ENCODE measurements at places on chromosomes 2 and 18. TPM values are rescaled to one million over a fixed set of nuclear protein-coding genes. Genes with fewer than 3 reads are reported as not detected.
A peak's percentile ranks its signal among the peaks of the same experiment; 100 is the strongest.

The MPV17 gene
- total RNA-seq = 55.7 TPM

The FSHR gene
- total RNA-seq = 0.38 TPM

The FAM110C gene
- 1.4 TPM for total RNA-seq

The SPDYA gene
- total RNA-seq = 1.3 TPM

The MAT2A gene
- 180 TPM for total RNA-seq

The TUBA3E gene
- not detected for total RNA-seq

The BMP10 gene
- not detected for total RNA-seq

The C2orf80 gene
- total RNA-seq = not detected

The UGT1A10 gene
- not detected for total RNA-seq

The SOX11 gene
- total RNA-seq = 19.2 TPM

DNA sequence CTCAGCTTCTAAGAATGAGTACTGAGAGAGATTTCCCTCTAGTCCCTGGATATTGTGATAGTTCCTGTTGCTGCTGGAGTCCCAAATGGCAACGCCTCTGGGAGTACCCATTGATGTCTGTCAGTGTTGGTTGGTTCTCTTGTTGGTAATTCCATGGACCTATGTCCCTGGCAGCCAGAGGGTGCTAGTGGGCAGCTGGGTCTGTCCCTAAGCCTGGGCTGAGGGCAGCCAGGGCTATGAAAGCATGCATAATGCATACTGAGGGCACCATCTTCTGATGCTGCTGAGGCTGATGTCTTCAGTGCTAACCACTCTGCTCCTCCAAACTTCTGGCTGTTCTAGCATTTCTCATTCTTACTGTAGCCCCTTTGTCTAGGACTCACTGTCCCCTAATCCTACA is 35.9 kb downstream of the NABP1 start:
- DNase-seq = no peak

GRCh38 chr2:150212722-150213171 is 274.7 kb downstream of the RND3 start:
- DNase-seq = peak; percentile 39

GRCh38 chr2:46390901-46391395 is 88.4 kb upstream of the TMEM247 start:
- DNase-seq = no peak

DNA sequence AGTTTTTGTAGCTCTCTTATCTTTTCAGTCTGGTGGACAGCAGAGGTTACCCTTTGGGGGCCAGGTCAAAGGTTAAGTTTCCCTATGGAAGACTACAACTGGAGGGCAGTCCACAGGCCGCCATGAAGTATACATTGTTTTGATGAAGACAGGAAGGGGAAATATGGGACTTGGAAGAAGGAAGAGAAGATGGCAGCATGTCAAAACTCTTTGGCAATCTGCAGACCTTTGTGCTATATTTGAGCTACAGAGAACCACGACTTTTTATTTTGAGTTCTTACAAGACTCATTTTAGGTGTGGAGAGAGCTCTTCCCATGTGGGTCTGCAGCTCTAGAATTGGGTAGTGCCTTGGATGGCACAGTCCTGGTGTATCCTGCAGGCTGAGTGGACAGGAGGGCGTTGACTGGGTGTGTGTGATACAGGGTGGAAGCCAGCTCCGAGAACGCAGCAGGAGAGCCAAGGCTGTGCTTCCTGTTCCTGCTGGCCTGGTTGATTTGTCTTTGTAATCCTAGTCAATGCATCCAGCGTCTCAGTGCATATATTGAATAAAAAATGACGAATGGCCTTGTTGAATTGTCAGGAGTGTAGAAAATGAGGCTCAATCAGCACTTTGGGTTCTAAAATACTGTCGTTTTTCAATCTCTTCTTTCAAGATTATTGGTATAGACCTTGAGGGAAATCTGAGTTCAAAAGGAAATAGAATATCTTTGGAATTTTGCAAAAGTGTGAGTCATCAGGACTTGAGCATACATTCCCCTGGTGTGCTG is 11.5 kb downstream of the ITGA6 start:
- DNase-seq = peak; percentile 42

DNA sequence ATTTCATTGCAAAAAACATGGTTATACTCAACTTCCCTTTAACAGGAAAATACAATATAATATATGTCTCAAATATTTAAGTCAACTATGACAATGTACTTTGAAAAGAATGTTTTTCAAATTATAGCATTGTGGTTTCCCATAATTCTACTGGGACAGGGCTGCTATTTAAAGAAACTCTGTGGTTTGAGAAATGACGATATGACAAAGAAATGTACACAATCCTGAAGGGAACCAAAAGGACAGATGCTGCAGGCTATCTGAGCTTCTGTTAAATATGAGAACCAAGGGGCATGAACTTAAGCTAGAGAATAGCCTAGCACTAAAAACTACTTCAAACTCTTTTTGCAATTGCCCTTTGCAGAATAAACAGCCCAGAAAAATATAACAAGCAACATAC is 415.9 kb downstream of the GRB14 start:
- peak; percentile 72 for DNase-seq

GRCh38 chr2:527581-527980 is 149.6 kb downstream of the TMEM18 start:
- DNase-seq = no peak

GRCh38 chr2:121697108-121697631 is 39.5 kb downstream of the NIFK start:
- peak; percentile 3 for DNase-seq

DNA sequence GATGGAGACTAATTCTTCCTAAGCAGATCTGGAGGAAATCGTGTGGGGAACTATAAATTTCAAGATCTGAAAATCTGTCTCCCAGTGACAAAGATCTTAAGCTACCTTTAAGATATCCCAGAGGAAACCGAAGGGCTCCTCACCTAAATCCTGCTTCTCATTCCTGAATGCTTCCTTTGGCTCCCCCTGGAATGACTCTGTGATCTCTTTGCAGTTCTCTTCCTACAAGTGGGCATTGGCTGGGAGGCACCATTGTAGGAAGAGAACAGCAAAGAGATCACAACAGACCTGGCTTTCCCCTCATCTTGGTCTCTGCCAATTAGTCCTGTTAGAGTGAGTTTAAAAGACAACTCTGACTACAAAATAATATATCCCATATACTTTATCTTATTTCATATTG is 70.0 kb upstream of the KCNH7 start:
- no peak for DNase-seq

GRCh38 chr2:128172191-128172590 is 81.2 kb downstream of the UGGT1 start:
- no peak for DNase-seq

DNA sequence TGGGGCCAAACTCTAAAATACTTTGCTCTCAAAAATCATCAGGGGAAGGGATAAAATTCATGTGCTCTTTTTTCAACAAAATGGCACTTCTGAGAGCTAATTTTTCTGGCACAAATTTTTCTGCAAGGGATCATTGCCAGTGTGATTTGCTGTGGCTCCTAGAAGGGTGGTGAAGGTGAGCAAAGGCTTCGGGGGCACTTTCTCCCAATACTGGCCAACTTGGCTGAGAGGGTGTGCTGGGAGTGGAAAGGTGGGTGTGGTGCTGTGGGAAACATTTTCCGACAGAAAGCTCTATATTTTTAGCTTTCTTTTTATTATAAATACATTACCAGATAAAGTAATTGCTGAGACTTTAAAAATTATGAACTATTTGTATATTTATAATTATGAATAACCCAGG is 419 bp downstream of the SMYD1 start:
- no peak for DNase-seq

GRCh38 chr18:36411745-36412168 is 114.2 kb downstream of the FHOD3 start:
- no peak for DNase-seq

DNA sequence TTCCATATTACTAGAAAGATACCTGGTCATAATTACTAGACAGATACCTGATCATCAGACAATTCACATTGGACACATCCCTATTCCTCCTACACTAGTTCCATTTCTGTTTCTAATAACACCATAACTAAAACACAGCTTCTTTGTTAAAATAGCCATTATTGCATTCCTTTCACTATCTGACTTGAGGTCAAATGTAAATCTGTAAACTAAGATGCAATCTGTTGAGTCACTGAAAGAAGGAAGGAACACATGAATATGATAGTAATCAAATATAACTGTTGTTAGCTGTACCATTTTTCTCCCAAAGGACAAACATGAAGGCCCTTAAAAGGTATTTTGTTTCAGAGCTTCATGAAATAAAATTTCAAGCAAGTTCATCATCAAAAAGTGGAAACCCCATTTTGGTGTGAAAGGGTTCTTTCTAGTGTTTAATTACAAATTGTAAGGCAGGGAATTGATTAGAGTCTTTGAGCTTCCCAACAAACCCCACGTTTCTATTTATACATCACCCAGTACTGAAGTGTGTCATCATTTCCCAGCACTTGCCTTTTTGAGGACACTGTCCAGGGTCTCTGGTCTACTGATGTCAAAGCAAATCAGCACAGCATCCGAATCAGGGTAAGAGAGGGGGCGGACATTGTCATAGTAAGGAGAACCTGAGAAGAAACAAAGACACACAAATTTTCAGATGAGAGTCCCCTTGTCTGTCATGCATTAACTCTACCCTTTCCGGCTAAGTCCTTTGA is 13.0 kb downstream of the RND3 start:
- DNase-seq = no peak

GRCh38 chr2:99827296-99827999 is 314.9 kb downstream of the AFF3 start:
- no peak for DNase-seq

- peak; percentile 84 for DNase-seq
These were observed 6.0 kb upstream of the GLI2 start for GRCh38 chr2:120729406-120730399.

DNA sequence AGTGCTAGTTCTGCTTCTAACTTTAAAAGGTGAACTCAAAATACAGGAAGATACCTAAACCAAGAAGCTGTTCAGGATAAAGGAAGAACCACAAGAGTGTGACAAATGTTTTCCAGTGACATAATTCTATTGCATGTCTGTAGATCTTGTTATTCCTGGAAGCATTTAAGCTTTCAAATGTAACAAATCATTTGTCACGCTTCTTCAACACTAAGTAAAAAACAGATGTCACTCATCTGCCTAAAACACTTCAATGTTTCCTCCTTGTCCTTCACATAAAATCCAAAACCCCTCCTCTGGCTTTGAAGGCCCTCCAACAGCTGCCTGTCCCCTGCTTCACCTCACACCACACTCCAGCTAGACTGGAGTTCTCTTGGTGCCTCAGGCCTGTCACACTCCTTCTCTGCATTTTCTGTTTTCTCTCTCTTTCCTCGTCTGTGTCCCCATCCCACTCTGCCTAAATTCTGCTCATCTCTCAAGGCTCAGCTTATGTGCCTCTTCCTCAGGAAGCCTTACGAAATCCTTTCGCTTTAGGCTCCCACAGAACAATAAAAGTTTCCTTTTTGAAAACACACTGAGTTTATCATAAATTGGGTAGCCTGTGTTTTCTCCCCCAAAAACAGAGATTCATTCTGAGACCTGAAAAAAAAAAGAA is 6.4 kb upstream of the CLEC4F start:
- no peak for DNase-seq

- DNase-seq = no peak
These were observed 17.1 kb downstream of the ATOH8 start for GRCh38 chr2:85770786-85771409.

DNA sequence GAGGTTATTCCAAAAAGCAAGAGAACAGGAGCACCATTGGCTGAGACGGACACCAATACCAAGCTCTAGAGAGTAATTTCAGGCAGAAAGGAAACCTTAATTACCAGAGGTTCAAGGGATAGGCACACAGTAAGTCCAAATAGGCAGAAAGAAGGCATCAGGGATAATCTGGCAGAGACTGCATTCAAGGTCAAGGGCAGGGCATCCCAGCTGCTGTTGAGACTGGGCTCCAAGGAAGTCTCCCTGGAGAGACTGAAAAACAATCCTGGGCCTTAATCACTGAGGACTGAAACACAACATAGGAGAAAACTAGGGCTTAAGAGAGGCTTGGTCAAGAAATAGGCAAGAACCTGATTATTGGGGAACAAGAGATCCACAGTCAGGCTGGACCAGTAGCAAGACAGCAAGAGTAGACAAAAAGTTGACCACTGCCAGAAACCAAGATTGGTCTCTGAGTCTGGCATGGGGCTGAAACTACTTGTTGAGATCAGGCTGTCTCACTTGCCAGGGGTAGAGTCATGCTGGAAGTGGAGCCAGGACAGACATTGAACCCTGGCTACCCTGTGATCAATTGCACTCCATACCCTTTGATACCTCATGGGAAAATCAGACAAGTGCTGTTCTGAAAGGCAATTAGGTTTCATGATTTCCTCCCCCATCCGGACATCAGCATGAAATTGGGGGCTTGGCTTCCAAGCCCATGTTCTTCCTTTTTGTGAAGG is 193.2 kb upstream of the TNP1 start:
- no peak for DNase-seq

- no peak for DNase-seq
These were observed 467.2 kb downstream of the LRRTM4 start for GRCh38 chr2:77054938-77055337.

GRCh38 chr2:75002007-75002406 is 43.6 kb downstream of the POLE4 start:
- DNase-seq = no peak

- DNase-seq = no peak
These were observed 19.0 kb downstream of the NABP1 start for GRCh38 chr2:191696966-191697365.
